ENCODE measurements at places on chromosomes 1 and 21. TPM values are rescaled to one million over a fixed set of nuclear protein-coding genes. Genes with fewer than 3 reads are reported as not detected.

- no peak for DNase-seq
Measured at GRCh38 chr1:55751776-55752175, 536.6 kb upstream of the USP24 start.

GRCh38 chr1:208203127-208203847, 40.9 kb downstream of the PLXNA2 start:
- DNase-seq: peak; percentile 93

DNA sequence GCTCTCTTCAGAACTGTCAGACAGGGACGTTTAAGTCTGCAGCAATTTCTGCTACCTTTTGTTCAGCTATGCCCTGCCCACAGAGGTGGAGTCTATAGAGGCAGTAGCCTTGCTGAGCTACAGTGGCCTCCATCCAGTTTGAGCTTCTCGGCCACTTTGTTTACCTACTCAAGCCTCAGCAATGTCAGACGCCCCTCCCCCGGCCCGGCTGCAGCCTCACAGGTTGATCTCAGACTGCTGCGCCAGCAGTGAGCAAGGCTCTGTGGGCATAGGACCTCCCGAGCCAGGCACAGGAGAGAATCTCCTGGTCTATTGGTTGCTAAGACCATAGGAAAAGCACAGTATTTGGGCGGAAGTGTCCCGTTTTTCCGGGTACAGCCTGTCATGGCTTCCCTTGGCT, 89.9 kb upstream of the PDC start:
- DNase-seq: no peak

Gene CCDC30
- 12.0 TPM for total RNA-seq

- DNase-seq: no peak
Measured at GRCh38 chr1:225440380-225441221, 12.8 kb upstream of the LBR start.

All from spinal cord (tissue), 10 donors.